ENCODE measurements at places on chromosomes 7 and 10.

GRCh38 chr10:94316560-94316959 lies 46.2 kb downstream of the NOC3L start:
- DNase-seq: no peak

DNA sequence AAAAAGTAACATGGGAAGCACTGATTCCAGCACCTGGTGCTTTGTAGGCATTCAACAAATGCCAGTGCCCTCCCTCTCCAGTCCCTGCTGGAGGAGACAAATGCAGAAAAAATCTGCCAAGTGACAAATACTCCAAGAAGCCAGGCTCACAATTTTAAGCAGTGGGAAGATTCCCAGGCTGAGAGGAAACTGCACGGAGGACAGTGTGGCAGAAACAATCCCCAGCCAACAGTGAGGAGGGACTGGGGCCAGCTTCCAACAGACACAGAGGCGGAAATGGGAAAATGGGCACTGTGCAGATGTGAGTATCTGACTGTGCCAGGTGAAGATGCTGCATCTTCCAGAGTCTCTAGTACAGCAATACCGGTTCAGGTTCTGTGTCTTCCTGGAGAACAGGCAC lies 106.3 kb downstream of the SLIT1 start:
- no peak for DNase-seq

GRCh38 chr10:23367896-23368595 lies 23.4 kb upstream of the C10orf67 start:
- DNase-seq: no peak

- no peak for DNase-seq
These were observed 311.6 kb upstream of the MKI67 start for GRCh38 chr10:128437786-128438345.

DNA sequence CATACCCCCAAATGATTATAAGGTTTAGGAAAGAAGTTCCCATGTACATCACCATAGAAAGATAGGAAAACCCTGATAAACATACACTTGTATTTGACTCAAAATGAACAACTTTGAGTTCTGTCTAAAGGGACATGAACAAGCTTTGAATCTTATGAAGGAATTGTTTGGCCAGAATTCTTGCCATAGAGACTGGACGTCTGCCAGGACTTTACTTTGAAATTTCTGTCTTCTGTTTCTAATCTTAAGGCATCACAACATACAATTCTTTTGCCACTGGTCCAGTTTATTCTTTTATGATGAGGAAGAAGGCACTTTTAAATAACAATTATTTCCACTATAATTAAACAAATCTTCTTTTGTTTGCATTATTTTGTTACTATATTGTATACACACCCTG lies 26.2 kb upstream of the CYP26C1 start:
- DNase-seq: no peak

- no peak for DNase-seq
These were observed 138.4 kb downstream of the SDK1 start for GRCh38 chr7:3439333-3440030.

DNA sequence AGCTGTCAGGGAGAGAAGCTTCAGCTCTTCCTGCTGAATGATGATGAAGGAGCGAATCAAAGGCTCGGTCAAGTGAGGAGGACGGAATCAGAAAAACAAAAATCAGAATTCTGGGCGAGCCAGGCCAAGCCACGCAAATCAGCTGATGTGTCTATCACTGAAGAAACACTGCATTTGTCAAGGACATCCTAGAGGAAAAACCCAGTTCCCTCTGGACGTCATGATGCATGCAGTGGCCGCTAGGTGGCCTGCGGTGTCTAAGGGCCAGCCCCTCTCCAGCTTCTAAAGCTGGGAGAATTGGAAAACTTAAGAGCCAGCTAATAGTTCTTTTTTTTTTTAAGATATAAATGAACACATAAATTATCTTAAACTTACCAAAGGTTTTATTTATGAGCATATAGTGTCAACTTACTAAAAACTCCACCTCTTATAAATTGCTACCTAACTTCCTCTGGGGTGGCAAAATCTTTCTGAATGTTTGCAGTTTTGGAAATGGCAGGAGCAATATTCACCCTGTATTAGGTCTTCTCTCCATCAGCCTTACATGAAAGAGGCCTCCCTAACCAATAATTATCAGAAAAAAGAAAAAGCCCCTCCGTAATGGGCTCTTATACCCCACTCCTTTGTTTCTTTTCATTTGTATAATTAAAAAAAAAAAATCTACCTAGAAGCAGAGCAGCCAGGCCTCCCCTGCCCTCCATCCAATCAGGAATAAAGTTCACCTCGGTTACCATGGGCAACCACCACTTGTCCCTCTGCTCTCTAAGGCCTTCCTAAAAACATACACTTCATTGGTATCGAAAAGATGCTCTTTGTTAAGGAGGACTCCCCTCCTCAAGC lies 186.8 kb downstream of the USP6NL start:
- DNase-seq: no peak

- no peak for DNase-seq
These were observed 14.0 kb downstream of the USP6NL start for GRCh38 chr10:11597470-11597869.

GRCh38 chr7:44384586-44385433 lies 59.4 kb upstream of the CAMK2B start:
- no peak for DNase-seq

GRCh38 chr7:99784007-99784406 lies at the start of gene CYP3A4:
TSS of gene CYP3A4 (minus strand) at chr7:99784184. CDS start at chr7:99784081, 103 bp downstream.
- no peak for DNase-seq

- no peak for DNase-seq
These were observed 125.6 kb downstream of the PLXNA4 start for GRCh38 chr7:132450696-132451095.

GRCh38 chr10:68861253-68861652 lies 33.9 kb downstream of the STOX1 start:
- no peak for DNase-seq

DNA sequence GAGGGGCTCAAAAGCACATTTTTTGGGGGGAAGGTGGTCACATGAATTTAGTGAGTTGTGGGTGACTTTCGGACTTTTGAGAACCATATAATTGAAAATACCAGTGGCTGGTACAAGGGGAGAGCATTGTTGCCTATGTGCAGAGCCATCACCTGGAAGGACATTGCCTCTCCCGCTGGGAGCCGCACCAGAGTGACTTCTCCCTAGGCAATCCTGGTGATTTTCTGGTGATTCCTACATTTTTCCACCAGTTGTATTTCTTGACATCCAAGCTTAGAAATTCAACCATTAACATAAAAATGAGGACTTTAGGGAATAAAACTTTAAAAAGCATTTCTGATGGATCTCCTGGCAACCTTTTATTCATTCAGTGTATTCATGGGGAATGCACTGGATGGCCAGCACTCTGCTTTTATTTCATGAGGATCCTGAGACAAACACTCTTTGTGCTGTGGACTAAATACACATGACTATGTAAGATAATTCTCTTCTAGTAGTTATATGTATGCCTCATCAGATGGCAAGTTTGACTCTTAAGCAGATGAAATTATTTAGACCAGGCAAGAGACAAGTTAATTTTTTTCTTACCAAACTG lies 41.8 kb upstream of the MKI67 start:
- DNase-seq: no peak

DNA sequence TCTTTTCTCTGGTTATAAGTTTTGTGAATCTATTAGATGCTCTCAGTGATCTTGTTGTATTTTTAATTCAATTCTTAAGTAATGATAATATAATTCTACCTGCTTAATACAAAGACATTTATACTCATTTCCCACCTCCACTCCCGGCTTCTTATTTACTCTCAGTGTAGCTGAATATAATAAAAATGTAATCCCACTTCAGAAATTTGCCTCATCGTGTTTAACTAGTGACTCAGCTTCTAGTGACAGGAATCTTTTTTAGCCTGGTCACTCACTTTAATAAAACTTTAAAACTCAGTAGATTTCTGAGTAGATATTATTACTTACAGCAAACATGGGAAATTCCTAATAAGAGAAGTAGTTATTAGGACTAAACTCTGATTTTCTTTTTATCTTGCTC lies 1506.2 kb upstream of the LRRTM3 start:
- DNase-seq: no peak

GRCh38 chr10:132667342-132668047 lies 118.5 kb downstream of the NKX6-2 start:
- DNase-seq: no peak

DNA sequence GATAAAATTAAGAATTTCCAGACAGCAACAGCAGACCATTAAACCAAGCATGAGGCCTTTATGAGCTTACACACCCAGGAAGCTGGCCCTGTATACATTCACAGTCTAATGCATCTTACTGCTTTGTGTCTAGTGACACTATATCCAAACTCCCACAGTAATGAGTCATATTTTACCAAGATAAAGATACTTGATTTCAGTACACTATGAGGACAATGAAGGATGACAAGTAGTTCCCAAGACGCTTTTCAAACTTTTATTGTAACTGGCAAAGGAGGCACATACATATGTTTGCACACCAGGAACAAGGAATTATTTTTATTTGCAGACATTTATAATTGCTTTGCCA lies 148.0 kb downstream of the TSPAN12 start:
- no peak for DNase-seq

- no peak for DNase-seq
These were observed 56.4 kb upstream of the MTPN start for GRCh38 chr7:136033413-136034031.

GRCh38 chr10:124214610-124215375 lies 121.4 kb upstream of the CHST15 start:
- DNase-seq: no peak

DNA sequence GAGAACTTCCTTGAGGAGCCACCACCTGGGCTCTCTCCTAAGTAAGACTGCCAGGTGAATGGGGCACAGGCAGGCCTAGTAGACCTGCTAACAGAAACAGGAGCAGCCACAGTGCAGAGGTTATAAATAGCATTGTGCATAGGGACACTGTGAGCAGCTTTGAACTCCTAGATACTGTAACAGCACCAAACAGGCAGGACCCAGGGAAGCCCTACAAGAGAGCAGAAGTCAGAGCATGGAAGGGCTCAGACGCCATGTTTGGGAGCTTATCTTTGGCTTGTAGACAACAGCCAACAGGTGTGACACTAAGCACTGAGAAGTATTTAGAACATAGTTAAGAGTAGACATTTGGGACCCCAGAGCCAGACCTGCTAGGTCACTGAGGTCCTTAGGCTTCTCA lies 14.5 kb downstream of the XRCC2 start:
- DNase-seq: no peak

- DNase-seq: no peak
These were observed 93.7 kb downstream of the MDFIC start for GRCh38 chr7:115015619-115016018.

DNA sequence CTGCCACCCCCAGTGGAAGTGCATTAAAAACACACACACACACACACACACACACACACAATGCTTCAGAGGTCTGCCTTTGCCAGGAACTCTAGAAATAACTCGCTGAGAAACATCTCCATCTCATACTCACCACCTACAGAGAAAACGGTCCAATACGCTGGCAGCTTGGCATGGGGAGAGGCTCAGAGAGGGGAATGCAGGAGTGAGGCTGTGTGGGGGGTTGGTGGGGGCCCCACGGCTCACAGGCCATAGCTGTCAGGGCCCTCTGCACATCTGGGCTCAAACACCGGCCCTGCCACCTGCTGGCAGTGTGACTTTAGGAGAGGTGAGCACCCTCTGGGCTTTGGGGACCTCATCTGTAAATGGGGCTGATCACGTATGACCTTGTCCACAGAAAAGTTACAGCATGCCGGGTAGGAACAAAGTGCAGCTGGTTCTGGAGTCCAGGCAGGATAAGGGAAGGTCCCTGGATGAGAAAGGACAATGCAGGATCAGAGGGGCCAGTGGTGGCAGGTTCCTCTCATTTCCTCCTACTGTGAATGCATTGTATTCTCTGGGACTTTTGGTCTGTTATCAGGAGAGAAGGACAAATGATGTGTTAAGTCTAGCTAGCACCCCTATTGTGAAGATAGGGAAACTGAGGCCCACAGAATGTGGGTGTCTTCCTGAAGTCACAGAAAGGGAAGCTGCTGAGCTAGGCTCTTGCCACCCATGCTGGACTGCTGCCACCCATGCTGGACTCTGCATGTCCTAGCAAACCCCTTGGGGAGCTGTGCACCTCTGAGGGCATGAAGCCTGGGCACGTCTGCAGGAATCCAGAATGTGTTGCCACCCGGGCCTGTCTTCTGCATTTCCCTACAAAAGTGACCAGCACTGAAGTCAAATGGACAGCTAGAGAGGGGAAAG lies 404.6 kb downstream of the RPS24 start:
- DNase-seq: no peak

- no peak for DNase-seq
These were observed 11.3 kb downstream of the XRCC2 start for GRCh38 chr7:152664636-152665035.

GRCh38 chr10:105468759-105469158 lies 827.7 kb downstream of the SORCS3 start:
- DNase-seq: no peak

- no peak for DNase-seq
These were observed 18.8 kb downstream of the ZNF282 start for GRCh38 chr7:149214020-149214720.

DNA sequence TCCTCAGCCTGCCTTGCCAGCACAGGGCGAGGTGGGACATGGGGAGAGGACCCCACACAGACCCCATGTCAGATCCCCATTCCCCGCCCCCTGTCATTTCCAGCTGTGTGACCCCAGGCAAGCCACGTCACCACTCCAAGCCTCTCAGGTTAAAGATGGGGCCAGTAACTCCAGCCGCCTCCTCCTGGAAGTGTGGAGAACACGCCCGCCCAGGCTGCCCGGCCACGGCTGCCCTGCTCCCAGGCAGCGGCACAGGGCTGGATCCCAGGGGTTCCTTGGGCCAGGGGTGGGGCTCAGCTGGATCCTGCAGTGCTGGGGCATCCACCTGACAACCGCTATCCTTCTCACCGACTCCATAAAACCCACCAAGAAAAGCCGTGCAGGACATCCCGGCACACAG lies 86.1 kb downstream of the PDGFA start:
- no peak for DNase-seq

DNA sequence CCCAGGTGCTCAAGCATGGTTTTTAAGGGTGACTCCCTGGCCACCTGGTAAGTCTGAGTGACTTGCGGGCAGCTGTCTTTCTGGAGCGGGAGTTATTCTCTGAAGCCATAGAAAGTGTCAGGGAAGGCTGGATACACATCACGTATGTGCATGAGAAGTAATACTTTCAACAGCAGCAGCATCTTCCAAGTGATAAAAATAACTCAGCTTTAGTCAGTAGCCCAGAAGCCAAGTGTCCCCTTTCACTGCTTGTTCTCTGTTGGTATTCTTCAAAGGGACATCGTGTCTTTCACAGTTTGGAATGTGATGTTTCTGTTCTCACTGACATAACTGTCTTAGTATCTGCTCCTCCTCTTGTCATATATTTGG lies 97.6 kb downstream of the KIAA1217 start:
- no peak for DNase-seq

DNA sequence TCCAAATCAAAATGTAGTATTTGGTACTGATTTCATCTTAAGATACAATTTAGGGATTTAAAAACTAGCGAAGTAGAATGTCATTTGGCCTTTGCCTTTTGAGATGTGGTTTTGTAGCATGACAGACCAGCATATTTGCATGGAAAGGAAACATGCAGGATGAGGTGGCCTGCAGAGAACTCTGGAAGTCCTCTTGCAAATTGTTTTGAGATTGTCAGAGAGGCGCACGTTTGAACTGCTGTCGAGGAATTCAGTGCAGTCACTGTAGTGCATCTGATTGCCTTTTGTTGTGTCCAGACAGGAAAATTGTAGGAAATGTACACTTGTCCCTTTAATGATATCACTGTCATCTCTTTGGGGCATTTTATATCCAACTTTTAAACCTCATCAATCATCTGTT lies 136.7 kb downstream of the CELF2 start:
- no peak for DNase-seq

GRCh38 chr10:26931223-26931622 lies 70.5 kb upstream of the ABI1 start:
- DNase-seq: no peak

- no peak for DNase-seq
These were observed 297.9 kb upstream of the NFE2L3 start for GRCh38 chr7:25854059-25854458.
